ENCODE measurements at places on chromosomes 3 and 15.

DNA sequence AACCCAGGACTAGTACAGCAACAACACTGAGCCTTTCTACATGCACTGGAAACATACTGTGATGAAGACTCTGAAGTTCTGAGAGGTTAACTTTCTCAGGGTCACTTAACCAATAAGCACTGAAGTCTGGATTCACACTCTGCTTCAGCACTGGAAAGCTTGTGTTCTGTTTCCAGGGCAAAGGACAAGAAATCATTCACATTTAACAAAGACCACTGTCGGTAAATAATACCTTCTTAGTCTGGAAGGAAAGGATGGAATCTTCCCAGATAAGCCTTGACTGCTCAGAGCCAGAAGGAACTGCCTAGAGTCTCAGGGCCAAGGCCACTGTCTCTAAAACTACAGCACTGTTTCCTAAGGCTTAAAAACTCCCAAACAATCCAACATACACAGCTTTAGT, 4.3 kb upstream of the GLYCTK start:
- no peak for DNase-seq

DNA sequence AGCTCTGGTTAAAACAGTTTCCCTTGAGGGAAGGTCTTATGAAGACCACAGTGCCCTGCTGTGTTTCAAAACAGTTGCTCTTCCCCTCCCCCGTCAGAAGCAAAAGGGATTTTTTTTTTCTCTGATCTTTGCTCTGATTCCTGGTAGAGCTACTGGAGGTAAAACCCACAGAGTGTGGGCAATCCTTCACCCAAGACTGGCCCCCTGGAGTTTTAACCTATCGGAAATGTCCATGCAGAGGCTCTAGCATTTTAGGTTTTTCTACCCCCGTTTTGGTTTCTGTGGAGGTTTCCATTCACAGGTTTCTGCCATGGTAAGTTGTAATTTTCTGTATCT, 27.7 kb downstream of the GRM2 start:
- no peak for DNase-seq

GRCh38 chr15:75455982-75456531, 4.6 kb upstream of the SIN3A start:
- peak; percentile 11 for DNase-seq

DNA sequence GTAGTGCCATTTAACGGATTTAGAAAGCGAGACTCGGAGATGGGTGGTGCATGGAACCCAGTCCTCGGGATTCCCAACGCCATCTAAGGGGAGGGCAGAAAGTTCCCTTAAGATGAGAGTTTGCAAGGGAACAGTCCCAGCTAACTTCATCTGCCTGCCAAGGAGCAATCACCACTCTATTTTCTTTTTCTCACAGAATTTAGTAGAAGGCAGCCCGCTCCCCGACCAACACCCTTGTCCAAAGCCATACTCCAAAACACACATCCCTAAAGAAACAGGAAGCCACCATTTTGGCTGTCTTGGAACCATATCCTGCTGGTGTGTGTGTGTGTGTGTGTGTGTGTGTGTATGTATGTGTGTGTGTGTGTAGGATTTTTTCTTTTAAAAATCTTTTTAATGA, 7.1 kb upstream of the FGD5 start:
- no peak for DNase-seq
